Right renal pelvis (tissue), 4 donors: ENCODE measurements at places on chromosomes 4 and X.
A peak's percentile ranks its signal among the peaks of the same experiment; 100 is the strongest.

DNA sequence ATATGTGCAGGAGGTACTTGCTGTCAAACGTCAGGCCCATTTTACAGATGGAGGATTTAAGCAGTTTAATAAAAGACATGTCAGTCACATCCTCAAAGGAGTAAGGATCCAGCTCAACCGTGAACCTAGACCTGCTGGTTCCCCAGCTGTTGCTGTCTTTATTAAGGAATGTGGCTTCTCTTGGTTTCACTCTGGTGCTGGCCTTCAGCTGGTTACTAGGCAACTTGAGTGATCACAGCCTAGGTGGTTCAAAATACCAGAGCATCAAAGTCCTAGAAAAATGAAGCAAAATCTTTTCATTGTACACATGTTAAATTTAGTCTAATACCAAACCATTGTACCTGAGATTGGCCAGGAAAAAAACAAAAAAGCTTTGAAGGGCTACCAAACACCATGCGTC lies 32.7 kb upstream of the GLRA2 start:
- DNase-seq, result no peak

GRCh38 chrX:727738-728621 lies 97.4 kb downstream of the SHOX start:
- DNase-seq, result no peak

GRCh38 chrX:1914606-1915365 lies 299.9 kb downstream of the ASMT start:
- DNase-seq, result no peak

- DNase-seq, result no peak
These were observed 4.7 kb downstream of the RIPPLY1 start for GRCh38 chrX:106898462-106898861.

DNA sequence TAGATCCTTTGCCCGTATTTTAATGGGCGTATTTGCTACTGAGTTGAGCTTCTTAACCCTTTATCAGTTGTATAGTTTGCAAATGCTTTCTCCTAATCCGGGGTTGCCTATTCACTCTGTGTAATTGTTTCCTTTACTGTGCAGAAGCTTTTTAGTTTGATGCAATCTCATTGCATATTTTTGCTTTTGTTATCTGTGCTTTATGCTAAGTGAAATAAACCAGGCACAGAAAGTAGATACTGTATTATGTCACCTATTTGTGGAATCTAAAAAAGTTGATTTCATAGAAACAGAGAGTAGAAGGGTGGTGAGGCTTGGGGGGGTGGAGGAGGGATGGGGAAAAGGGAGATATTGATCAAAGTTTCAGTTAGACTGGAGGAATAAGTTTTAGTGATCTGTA lies 17.7 kb downstream of the OGT start:
- no peak for DNase-seq

DNA sequence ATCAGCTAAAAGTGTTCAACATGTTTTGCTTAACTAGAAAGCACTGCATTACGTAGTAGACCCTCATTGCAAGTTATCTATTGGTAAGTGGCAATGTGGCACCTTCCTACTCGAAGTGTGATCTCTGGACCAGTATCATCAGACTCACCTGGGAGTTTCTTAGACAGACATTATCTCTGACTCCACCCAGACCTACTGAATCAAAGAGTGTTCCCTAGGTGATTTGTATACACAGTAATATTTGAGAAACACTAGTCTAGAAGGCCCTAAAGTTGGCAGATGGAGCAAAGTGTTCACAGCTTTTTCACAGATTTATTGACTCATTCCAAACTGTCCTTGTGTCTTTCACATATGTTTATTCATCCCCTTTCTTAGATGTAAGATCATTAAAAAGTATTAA lies 35.7 kb downstream of the SHROOM4 start:
- DNase-seq, result no peak

GRCh38 chr4:26321373-26322221 lies 783 bp downstream of the RBPJ start:
- peak; percentile 41 for DNase-seq

DNA sequence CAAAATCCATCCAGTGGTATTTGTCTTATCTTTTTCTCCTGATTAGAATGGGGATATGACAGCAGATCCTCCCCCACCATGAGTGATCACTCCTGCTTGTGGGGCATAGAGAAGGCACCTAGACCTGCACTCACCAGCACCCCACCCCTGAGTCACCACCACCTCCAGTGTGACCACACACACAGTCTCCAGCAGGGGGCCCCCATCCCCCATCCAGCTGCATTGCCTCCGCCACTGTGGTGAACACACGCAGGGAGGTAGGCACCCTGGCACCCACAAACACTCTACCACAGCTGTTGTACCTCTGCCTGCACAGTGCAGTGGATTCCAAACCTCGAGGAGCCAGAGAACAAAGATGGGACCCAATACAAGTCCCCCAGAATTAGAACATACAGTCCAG lies 9.0 kb upstream of the MAGEA8 start:
- DNase-seq, result no peak

DNA sequence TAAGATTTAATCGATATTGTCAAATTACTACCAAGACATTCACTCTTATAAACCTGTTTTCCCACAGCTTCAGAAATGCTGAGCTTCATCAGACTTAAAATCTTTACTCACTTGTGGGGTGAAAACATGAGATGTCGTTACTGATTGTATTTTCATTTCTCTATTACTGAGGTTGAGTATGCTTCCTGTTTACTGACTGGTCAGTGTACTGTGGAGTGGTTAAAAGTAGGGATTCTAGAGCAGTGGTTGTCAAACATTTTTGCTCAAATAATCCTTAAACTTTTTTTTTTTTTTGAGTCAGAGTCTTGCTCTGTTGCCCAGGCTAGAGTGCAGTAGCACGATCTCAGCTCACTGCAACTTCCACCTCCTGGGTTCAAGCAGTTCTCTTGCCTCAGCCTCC lies 50.3 kb downstream of the NSUN7 start:
- no peak for DNase-seq

- DNase-seq, result no peak
These were observed 183.6 kb downstream of the MGST2 start for GRCh38 chr4:139849219-139849618.

DNA sequence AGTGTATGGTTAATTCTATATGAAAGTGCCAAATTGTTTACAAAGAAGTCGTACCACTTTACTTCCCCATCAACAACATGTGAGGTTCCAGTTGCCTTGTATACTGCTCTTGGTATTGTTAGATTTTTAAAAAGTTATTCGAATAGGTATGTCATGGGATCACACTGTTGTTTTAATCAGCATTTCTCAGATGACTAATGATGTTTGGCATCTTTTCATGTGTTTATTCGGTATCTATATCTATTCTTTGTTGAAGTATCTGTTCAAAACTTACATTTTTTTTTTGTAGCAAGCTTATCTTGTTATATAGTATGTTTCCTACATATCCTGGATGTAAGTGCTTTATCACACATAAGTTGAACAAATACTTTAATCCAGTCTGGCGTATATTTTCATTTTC lies 99.4 kb upstream of the MAB21L2 start:
- DNase-seq, result no peak

DNA sequence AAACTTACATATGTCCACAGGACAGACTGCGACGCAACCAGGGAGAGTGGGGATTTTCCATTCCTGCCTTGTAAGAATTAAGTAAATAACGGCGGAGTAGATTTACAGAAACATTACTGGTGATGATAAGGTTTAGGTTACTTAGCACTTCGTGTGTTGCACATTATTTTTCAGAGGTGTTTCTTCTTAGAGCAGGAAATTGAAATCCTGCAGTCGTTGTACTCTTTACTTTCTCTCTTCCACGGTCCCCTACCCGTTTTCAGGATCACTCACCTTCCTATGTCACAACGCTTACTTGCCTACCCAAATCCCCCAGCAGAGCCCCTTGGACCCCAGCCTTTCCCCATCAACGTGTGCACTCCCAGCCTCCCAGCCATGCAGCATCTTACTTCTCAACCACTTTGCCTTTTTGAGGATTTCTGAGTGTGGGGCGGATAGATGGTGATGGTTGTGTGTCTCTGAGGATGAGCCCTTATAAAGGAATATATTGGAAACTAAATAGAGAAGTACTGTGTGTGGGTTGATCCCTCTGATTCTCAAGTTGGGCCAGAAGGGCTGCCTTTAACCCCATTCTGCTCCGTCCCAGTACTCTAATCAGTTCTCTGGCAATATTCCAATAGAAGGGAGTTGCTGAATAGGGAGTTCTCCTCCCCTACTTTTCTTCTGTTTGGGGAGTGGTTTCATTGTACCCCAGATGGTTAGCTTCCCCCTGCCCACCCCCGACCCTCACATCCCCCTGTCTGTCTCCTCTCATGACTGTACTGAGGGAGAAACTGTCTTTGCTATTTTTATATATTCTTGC lies 1.6 kb downstream of the MID2 start:
- no peak for DNase-seq

- DNase-seq, result no peak
These were observed 47.2 kb upstream of the TMPRSS11F start for GRCh38 chr4:68176904-68177303.

DNA sequence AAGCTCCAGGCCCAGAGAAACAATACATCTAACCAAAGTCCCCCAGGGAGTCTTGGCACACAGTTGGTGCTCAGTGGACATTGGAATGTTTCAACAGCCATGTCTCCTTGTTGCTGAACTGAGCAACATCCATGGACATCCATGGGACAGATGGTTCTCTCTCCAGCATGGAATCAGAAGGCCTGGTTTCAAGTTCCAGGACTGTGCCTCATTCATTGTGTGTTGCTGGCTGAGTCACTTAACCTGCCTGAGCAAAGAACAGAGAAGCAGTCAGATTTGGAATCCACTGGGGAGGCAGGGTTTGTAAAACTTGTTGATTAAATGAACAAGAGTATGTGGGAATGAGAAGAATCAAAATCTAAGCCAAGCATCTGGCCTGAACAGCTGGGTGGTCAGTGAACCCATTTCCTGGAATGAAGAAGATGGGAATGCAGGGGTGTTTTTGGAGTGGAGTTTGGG lies 147.9 kb downstream of the CHIC2 start:
- DNase-seq, result no peak

DNA sequence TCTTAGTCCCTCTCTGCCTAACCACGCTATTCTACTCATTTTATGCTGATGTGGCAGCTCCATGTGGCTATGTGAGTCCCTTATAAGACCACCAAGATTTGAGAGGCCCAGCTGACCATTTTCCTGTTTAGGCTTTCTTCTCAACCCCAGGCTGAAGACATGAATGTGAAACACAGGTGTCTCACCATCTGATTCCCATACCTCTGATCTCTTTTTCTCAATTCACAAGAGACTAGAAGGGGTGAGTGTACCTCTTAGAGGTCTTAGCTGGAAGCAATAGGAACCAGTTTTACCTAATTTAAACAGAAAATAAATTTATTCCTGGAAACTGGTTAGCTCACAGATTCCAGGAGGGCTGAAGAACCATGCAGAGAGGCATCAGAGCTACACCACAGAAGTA lies 276.5 kb upstream of the FMR1 start:
- no peak for DNase-seq

DNA sequence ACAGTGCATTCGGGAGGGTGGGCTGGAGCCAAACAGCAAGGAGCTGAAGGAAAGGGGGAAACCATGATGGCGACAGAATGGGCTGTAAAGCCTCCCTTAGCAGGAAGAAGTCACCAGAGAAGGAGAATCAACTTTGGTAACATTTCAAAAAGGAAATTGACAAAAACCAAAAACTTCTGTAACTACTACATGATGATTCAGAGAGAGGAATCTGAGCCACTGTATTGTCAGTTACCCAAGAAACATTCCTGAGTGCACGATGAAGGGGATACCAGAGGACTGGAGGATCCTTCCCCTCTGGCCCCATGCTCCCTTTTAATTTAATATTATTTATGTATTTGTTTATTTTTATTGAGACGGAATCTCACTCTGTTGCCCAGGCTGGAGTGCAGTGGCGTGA lies 26.3 kb downstream of the PDHA1 start:
- no peak for DNase-seq

GRCh38 chr4:157558016-157558415 lies 337.5 kb downstream of the GRIA2 start:
- no peak for DNase-seq
